Uterus (tissue), 4 donors: ENCODE measurements at places on chromosomes 3 and 15. TPM values are rescaled to one million over a fixed set of nuclear protein-coding genes. Genes with fewer than 3 reads are reported as not detected.

DNA sequence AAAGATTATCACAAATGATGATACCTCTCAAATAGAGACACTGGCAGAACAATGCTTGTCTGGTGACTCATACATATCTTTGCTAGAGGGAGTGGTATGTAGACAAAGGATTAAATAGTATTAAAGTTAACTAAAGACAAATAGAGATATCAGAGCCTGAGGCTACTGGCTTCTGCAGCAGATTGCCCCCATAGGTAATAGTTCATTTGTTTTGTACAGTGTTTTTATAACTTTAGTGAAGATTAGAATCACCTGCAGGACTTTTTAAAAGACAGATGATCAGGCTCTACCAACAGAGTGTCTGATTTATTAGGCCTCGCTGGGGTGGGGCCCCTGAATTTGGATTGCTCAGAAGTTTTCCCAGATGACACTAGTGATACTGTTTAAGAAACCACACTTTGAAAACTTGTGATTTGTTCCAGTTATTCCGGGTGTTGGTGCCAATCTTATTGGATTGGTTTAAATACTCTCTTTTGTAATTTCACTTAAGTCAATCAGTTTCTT, 96.4 kb downstream of the NAALADL2 start:
- H3K4me3 ChIP-seq: no peak overlapping the region
- no peaks in the 10 kb centered on the region for H3K27me3 ChIP-seq
- no peak overlapping the region for H3K27ac ChIP-seq

The GP9 gene
- total RNA-seq: not detected

GRCh38 chr3:17431004-17431403, 311.4 kb downstream of the TBC1D5 start:
- H3K36me3 ChIP-seq: no peaks in the 10 kb centered on the region
- no peak for DNase-seq
- H3K4me3 ChIP-seq: no peak overlapping the region
- no peaks in the 10 kb centered on the region for H3K27me3 ChIP-seq
- no peak overlapping the region for H3K27ac ChIP-seq
- H3K4me1 ChIP-seq: no peaks in the 10 kb centered on the region

GRCh38 chr3:63151897-63152296, 126.2 kb upstream of the SYNPR start:
- no peaks in the 10 kb centered on the region for H3K27me3 ChIP-seq
- no peak overlapping the region for H3K27ac ChIP-seq
- no peak for DNase-seq
- H3K4me3 ChIP-seq: no peak overlapping the region
- no peaks in the 10 kb centered on the region for H3K36me3 ChIP-seq
- H3K4me1 ChIP-seq: no peaks in the 10 kb centered on the region

GRCh38 chr3:47291158-47291753, 8.5 kb downstream of the KLHL18 start:
- no peaks in the 10 kb centered on the region for H3K4me1 ChIP-seq
- H3K27ac ChIP-seq: no peak overlapping the region
- no peaks in the 10 kb centered on the region for H3K27me3 ChIP-seq
- no peak for DNase-seq
- H3K4me3 ChIP-seq: no peak overlapping the region
- H3K36me3 ChIP-seq: no peaks in the 10 kb centered on the region

GRCh38 chr3:17432236-17432635, 310.2 kb downstream of the TBC1D5 start:
- DNase-seq: no peak
- no peaks in the 10 kb centered on the region for H3K4me1 ChIP-seq
- no peak overlapping the region for H3K4me3 ChIP-seq
- no peaks in the 10 kb centered on the region for H3K27me3 ChIP-seq
- no peaks in the 10 kb centered on the region for H3K36me3 ChIP-seq

The C2CD4A gene
- not detected for total RNA-seq

The CBLB gene
- 48.5 TPM for total RNA-seq

The CYP1A2 gene
- total RNA-seq: not detected

GRCh38 chr15:43212299-43212698, 8.5 kb downstream of the EPB42 start:
- H3K36me3 ChIP-seq: no peaks in the 10 kb centered on the region
- no peaks in the 10 kb centered on the region for H3K4me1 ChIP-seq

DNA sequence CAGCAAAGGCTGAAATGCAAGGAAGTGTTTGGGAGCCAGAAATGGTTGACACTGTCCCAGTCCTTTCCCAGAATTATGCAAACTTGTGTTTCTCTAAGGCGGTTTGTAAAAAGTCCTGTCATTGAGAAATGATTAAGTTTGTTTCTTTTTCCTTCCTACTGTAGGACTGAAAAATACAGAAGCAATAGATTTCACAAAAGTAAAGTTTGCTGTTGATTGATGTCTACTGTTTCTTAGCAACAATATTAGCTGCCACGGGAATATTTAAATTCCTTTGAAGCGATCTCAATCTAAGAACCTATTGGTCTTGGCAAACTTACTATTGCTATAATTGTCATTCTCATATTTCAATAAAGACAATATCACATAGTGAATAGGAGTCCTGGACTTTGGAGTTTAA, 100.7 kb upstream of the IL12A start:
- no peak overlapping the region for H3K4me3 ChIP-seq
- no peaks in the 10 kb centered on the region for H3K27me3 ChIP-seq
- H3K4me1 ChIP-seq: no peaks in the 10 kb centered on the region
- H3K36me3 ChIP-seq: no peaks in the 10 kb centered on the region
- no peak overlapping the region for H3K27ac ChIP-seq
- no peak for DNase-seq

DNA sequence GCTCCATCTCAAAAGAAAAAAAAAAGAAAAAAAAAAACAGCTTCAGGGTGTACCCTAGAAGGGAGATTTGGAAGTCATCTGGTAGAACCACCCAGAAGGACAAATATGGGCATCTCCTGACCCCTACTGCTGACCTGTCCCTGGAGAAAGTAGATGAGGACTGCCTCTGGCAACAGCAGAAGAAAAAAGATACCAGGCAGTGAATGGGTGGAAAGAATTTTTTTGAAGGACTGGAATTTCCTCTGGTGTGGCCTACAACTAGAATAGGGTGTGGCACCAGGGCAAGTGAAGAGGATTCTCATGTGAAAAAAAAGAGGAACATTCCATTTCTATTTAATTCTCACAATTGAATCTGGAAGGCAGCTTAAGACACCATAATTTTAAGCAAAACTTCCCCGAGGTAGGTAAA, 3.1 kb downstream of the ANXA2 start:
- peaks cover 33% of the 10 kb centered on the region for H3K4me1 ChIP-seq
- DNase-seq: no peak
- no peaks in the 10 kb centered on the region for H3K27me3 ChIP-seq
- peak overlapping the region; percentile 96 for H3K27ac ChIP-seq

GRCh38 chr15:95772982-95773381, 557.5 kb upstream of the NR2F2 start:
- no peak overlapping the region for H3K27ac ChIP-seq
- H3K36me3 ChIP-seq: no peaks in the 10 kb centered on the region
- no peak for DNase-seq
- H3K27me3 ChIP-seq: no peaks in the 10 kb centered on the region
- H3K4me3 ChIP-seq: no peak overlapping the region

DNA sequence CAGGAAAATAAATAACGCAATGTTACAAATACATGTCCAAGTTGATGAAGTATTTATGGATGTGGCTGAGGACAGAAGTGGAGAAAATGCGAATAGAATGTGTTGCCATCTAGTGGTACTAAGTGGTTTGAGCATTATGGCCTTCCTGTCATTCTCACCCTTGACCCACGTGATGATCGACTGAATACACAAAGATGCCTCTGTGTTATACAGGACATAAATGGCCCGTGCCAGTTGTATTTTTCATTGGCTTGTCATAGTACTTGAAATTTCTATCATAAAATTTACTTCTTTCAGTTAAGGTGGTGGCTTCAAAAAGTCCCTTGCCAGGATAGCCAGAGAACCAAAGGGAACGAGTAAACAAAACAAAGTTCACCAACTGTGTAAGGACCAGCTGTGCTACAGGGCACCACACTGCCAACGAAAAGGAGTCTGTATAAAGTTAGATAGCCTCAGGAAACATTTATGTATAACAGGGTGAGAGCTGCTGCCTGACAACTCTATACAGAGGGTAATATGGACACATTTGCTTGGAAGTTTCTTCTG, 103.7 kb downstream of the MYH15 start:
- no peak overlapping the region for H3K4me3 ChIP-seq
- H3K27ac ChIP-seq: no peak overlapping the region
- DNase-seq: no peak
- no peaks in the 10 kb centered on the region for H3K27me3 ChIP-seq
- no peaks in the 10 kb centered on the region for H3K4me1 ChIP-seq

- no peaks in the 10 kb centered on the region for H3K27me3 ChIP-seq
- H3K4me1 ChIP-seq: no peaks in the 10 kb centered on the region
- DNase-seq: no peak
- no peak overlapping the region for H3K27ac ChIP-seq
These were observed 73.0 kb downstream of the BFSP2 start for GRCh38 chr3:133472889-133473288.

DNA sequence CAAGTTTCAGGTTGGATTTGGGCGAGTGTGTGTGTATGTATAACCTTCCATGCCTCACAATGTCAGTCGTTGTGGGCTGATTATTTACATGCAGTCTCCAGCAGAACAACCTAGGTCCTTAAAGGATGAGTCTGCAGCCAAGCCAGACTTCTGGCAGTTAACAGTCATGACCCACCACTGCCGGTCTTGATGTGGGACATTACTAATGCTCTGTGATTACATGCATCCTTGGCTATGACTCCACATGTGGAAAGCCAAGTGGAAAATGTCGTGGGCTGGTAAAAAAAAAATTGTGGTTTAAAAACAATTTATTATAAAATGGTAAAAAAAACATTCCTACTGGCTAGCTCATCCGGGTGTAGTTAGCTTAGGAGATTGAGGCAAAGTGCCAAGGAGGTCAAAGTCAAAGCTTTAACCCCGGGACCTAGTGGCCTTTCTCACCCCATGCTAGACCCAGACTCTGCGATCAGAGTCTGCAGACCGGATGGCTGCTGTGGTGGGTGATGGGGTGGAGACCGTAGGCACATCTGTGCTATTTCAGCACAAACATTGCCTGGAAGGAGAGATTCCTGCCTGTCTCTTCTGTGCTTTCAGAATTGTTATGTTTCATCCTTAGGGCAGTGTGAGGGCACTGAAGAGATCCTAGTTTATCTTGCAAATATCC, 6.8 kb downstream of the RARRES1 start:
- no peak overlapping the region for H3K4me3 ChIP-seq
- peak overlapping the region; percentile 69 for H3K27ac ChIP-seq
- H3K36me3 ChIP-seq: no peaks in the 10 kb centered on the region
- no peaks in the 10 kb centered on the region for H3K27me3 ChIP-seq

GRCh38 chr3:112555535-112556170, 6.1 kb downstream of the ATG3 start:
- no peak for DNase-seq
- H3K27ac ChIP-seq: no peak overlapping the region
- no peak overlapping the region for H3K4me3 ChIP-seq
- no peaks in the 10 kb centered on the region for H3K27me3 ChIP-seq

DNA sequence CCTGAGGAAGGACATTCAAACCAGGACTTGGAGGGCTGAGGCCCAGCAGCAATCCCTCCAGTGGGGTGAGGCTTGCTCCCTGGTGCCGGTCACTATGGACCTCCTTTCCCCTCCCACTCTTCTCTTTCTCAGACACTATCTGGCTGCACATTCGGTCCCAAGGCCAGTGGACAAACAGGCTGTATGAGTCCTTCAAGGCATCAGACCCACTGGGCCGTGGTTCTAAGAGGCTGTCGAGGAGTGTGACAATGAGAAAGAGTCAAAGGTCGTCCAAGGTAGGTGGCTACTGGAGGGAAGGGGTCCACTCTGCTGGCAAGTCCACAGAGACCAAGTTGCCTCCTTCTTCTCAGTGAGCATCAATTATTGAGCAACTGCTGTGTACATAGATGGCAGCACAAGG, 28.0 kb downstream of the NOX5 start:
- H3K36me3 ChIP-seq: no peaks in the 10 kb centered on the region
- H3K4me3 ChIP-seq: no peak overlapping the region
- H3K27ac ChIP-seq: no peak overlapping the region

The KCNMB2 gene
- 2.3 TPM for total RNA-seq

- H3K36me3 ChIP-seq: no peaks in the 10 kb centered on the region
- no peaks in the 10 kb centered on the region for H3K27me3 ChIP-seq
- H3K4me1 ChIP-seq: no peaks in the 10 kb centered on the region
- DNase-seq: no peak
- H3K27ac ChIP-seq: no peak overlapping the region
These were observed 200.7 kb downstream of the TIGIT start for GRCh38 chr3:114494498-114494897.

The RBPMS2 gene
- total RNA-seq: 7.9 TPM

DNA sequence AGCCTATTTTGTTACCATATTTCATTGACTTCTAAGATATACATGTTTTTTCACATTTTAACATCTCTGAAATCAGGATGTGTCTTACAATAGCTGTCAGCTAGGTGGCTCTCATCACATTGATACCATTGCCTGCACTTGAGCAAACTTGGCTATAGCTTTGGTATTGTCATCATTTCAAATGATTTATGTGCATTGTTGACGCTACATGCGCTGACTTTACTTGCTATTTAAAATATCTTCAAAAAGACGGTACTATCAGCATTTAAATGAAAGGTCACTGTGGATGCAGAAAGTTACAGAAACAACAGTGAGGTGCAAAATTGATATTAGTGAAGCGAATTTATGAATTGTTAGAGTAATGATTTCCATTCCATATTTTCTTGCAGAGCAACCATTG, 54.0 kb upstream of the ABHD2 start:
- H3K4me3 ChIP-seq: no peak overlapping the region
- H3K36me3 ChIP-seq: no peaks in the 10 kb centered on the region
- no peak overlapping the region for H3K27ac ChIP-seq
- peaks cover 5% of the 10 kb centered on the region for H3K4me1 ChIP-seq
- no peaks in the 10 kb centered on the region for H3K27me3 ChIP-seq
- no peak for DNase-seq

- H3K27ac ChIP-seq: no peak overlapping the region
- no peaks in the 10 kb centered on the region for H3K27me3 ChIP-seq
- H3K4me1 ChIP-seq: no peaks in the 10 kb centered on the region
- H3K4me3 ChIP-seq: no peak overlapping the region
These were observed 218.5 kb upstream of the STT3B start for GRCh38 chr3:31314258-31314657.

- no peaks in the 10 kb centered on the region for H3K27me3 ChIP-seq
- no peaks in the 10 kb centered on the region for H3K4me1 ChIP-seq
- DNase-seq: no peak
- H3K4me3 ChIP-seq: no peak overlapping the region
These were observed 47.5 kb downstream of the ARMC8 start for GRCh38 chr3:138234401-138235179.

The METTL6 gene
- 27.4 TPM for total RNA-seq

DNA sequence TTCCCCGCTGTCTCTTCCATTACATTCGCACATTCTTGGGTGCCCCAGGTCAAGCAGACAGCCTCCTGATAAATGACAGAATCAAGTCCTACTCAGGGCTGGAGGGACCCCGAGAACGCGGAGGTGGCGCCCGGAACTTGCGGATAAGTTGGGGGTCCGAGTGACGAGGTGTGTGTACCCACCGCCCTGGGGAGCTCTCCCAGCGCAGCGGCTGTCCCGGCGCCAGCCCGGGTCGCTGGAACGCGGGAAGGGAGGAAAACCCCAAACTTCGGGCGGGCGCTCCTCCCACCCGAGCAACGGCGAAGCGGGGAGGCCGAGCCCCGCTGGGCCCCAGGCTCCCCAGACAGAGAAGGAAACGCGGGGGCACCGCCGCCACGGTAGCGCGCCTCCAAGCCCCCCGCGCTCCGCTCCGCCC, 550 bp downstream of the CLN6 start:
- no peaks in the 10 kb centered on the region for H3K4me1 ChIP-seq
- no peaks in the 10 kb centered on the region for H3K36me3 ChIP-seq
- H3K27me3 ChIP-seq: no peaks in the 10 kb centered on the region
- peak overlapping the region; percentile 71 for H3K27ac ChIP-seq

GRCh38 chr3:169772305-169772896, 795 bp upstream of the MYNN start:
- H3K36me3 ChIP-seq: no peaks in the 10 kb centered on the region
- DNase-seq: peak; percentile 76
- H3K4me3 ChIP-seq: peak overlapping the region; percentile 75
- peak overlapping the region; percentile 98 for H3K27ac ChIP-seq

The COLQ gene
- 2.6 TPM for total RNA-seq
